ENCODE measurements at places on chromosomes 16 and 17.

DNA sequence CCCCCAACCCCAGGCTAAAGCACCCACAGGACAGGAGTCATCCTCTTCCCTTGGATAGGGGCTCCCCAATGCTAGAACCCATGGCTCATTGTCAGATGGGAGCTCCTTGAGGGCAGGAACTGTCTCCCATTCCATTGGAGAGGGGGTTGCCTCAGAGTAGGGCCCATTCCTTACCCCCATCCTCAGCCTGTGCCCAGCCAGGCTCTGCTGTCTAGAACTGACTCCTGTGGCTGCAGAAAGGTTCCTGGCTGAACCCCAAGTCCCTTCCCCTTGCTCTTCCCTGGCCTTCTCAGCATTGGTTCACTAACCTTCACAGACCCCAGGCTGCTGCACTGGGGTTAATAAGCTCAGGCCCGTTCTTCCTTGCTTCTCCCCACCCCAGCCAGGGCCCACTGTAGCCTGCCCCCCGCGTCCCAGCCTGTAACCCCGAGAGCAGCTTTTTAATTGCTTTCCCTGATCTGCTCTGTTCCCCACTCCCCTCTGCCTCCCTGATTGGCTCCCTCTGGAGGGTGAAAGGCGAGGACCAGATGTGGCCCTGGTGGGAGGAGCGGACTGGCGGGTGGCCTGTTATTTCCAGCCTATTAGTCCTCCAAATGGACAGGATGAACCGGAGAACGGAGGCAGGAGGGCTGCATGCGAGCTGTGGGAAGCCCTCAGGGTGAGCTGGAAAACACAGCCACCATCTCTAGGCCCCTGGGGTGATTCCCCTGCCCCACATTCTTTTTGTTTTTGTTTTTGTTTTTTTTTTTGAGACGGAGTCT, 6.0 kb upstream of the GFAP start:
- DNase-seq = no peak

DNA sequence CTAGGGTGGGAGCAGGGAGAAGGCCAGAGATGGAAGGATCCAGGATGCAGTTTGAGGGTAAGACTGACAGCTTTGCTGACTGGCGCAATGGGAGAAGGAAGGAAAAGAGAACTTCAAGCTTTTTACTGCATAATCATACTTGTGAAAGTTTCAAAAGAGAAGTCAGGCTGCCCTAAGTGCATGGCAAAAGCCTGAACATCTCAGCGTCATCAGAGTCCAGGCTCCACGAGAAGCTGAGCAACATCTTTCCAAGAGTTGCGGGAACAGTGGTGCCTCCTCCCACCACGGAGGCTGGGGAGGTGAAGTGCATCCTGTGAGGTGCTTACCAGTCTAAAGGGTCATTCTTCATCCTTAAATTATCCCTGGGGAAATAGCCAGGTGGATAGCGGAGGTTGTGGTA, 26.9 kb upstream of the SLC38A8 start:
- no peak for DNase-seq

DNA sequence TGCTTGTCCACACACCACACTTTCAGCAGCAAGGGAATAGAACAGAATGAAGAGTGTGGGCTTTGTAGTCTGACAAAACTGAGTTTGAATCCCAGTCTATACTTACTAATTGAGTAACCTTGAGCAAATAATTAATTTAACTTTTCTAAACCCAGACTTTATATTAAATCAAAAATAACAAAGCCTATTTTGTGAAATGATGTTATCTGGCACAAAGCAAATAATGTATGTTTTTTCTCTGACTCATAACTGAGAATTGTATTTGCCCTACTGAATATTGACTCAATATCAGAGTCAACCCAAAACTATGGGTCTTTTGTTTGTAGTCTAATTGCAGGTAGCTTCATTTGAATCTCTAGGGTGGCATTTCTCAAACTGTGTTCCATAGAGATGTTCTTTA, 77.9 kb upstream of the TANC2 start:
- DNase-seq = no peak

DNA sequence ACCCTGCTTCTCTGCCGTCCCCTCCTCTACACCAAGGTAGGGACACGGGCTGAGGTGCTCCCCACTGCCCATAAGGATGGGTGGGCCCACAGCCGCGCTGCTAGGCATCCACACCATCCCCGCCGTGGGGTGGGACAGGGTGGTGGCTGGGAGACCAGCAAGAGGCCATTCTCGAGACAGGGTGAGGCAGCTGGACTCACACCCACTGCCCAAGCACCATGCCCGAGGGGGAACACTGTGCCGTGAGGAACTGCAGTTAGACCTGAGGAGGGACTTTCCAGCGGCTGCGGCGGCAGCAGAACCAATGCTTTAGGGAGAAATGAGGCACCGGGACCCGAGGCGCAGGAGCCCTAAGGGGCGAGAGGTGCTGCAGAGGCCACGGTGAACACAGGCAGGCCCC, 13.3 kb downstream of the PKD1 start:
- DNase-seq = no peak

DNA sequence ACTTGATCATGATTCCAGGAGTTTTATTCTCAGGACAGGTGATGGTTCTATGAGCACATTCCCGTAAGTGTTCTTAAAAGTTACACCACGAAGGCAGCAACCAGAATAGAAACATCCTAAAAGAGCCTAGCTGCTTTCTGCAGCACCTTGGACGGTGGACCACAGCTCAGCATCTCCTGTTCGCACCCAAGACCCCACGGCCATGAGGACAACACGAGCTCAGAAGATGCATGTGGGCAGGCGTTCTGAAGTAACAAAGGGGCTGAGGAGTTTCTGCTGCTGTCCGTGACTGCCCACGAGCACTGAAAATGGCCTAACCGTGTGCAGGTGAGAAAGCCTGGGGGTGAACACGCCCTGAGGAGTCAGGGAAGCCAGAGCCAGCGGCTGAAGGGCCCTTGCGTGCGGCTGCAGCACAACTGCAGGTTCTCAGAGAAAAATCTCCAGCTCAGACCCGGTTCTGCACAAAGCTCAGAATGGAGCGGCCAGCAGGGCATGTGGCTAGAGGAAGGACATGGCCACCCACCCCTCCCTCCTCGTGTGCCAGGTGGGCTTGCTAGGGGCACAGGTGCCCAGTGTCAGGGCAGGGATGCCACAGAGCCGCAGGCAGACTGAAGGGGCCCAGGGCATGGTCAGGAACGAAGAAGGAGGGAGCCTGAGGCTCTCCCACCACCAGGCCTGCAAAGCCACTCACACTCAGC, 10.8 kb upstream of the C16orf95 start:
- no peak for DNase-seq

- DNase-seq = no peak
Measured at GRCh38 chr17:8924595-8924994, 40.9 kb downstream of the PIK3R5 start.

- no peak for DNase-seq
Measured at GRCh38 chr17:70130289-70130688, 39.0 kb upstream of the KCNJ2 start.
